Vagina (tissue), 2 donors: ENCODE measurements at places on chromosomes 4 and X.

DNA sequence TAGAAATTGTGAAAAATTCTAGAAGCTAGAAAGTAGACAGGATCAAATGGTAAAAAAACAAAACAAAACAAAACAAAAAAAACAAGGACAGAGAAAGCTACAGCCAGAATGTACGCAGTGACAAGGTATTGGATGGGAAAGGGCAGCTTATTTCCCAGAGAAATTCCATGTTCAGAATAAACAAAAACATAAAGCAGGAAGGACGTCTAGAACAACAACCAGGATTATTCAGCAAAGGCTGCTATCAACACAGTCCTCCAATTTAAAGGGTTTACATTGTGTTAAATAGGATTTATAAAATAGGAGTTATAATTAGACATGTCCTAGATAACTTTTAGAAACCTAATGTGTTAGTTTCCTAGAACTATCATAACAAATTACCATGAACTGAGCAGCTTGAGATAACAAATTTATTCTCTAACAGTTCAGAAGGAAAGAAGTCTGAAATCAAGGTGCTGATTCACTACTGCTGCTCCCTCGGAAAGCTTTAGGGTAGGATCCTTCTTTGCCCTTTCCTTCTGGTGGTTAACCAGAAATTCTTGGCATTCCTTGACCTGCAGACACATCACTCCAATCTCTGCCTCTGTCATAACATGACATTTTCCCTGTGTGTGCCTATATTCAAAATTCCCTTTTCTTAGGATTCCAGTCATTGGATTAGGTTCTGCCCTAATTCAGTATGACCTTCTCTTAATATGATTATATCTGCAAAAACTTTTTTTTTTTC is 175.6 kb downstream of the SNCA start:
- DNase-seq: no peak

DNA sequence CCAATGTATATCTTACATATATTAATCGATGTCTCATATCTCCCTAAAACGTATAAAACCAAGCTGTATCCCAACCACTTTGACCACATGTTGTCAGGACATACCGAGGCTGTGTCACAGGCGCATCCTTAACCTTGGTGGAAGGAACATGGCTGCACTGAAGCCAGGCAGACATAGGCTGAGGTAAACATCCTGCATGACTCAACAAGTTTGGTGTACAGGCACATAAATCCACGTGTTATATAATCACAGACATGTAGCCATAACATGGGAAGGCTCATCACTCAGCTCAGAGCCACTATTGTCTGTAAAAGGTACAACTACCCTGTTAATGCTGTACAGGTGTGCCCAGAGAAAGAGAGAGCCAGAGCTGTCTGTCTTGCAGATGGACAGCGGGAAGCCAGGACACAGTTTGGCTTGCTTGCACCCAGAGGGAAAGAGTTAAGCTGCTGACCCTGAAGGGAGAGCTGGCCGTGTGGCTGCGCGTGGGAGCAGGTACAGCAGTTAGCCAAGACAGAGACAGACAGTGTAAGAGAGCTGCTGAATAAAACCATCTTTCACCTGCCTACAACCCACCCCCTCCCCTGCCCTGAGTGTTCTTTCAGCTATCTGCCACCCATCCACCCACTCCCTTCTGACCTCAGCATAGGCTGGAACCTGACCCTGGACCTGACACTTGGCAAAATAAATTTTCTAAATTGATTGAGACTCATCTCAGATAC is 22.3 kb upstream of the ZBTB33 start:
- DNase-seq: no peak

- no peak for DNase-seq
Observed at GRCh38 chr4:34644579-34645115, 1599.7 kb downstream of the ARAP2 start.

- no peak for DNase-seq
Observed at GRCh38 chr4:91527056-91527455, 776.7 kb upstream of the GRID2 start.

- no peak for DNase-seq
Observed at GRCh38 chr4:40190019-40190418, 6.8 kb upstream of the RHOH start.
